ENCODE measurements at places on chromosomes 2 and 18.

DNA sequence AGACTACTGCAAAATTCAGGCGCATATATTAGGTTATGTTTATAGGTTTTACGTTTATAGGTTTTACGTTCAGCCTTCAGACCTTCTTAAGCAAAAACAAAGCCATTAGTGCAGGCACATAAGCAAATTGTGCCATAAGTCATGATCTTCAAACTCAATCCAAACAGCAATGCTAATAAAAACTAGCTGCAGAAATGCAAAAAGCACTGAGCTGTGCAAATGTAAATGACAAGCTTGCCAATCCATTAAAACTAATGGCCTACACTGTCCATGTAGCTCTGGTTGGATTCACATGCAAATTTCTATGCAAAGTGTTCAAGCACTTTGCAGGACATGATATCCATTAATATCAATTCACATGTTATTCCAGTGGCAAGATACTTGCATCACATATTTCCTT lies 50.9 kb downstream of the LRPPRC start:
- DNase-seq = no peak

DNA sequence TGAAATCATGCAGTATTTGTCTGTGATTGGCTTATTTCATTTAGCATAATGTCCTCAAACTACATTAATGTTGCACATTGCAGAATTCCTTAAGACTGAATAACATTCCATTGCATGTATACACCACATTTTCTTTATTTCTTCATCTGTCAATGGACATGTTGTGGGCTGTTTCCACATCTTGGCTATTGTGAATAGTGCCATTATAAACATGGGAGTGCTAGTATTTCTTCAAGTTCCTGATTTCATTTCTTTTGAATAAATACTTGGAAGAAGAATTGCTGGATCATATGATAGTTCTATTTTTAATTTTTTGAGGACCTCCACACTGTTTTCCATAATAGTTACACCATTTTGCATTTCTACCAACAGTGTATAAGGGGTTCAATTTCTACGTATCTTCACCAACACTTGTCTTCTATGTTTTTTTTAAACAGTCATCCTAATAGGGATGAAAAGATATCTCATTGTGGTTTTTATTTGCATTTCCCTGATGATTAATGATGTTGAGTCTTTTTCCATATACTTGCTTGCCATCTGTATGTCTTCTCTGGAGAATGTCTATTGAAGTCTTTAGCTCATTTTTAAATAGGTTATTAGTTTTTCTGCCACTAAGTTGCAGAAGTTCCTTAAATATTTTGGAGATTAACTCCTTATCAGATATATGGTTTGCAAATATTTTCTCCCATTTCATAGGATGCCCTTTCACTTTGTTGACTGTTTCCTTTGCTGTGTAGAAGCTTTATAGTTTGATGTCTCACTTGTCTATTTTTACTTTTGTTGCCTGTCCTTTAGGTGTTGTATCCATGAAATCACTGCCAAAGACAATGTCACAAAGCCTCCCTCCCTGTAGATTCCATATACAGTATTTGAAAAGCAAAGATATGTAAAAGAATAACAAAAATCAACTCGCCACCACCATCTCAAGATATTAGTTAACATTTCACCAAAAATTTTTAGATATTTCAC lies 14.6 kb downstream of the FBXO11 start:
- no peak for DNase-seq

GRCh38 chr2:26897807-26898479 lies 50.0 kb downstream of the DPYSL5 start:
- no peak for DNase-seq

DNA sequence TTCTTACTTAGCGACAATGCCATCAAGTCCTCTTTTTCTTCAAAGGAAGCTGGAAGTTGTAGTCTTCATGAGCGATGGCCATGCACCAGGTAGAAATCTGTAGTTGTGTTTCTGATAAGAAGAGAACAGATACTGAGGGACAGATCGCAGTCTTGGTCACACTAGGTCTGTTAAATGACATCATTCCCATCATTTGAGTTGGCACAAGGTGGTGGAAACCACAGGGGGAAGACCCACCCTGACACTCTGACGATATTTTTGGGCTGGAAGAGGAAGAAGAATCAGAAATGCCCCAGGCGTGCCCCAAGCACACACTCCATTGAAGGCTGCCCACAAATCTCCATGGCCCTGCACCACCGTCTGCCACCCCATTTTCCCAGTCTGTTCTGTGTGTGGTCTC lies 89.0 kb upstream of the BOD1L2 start:
- no peak for DNase-seq

DNA sequence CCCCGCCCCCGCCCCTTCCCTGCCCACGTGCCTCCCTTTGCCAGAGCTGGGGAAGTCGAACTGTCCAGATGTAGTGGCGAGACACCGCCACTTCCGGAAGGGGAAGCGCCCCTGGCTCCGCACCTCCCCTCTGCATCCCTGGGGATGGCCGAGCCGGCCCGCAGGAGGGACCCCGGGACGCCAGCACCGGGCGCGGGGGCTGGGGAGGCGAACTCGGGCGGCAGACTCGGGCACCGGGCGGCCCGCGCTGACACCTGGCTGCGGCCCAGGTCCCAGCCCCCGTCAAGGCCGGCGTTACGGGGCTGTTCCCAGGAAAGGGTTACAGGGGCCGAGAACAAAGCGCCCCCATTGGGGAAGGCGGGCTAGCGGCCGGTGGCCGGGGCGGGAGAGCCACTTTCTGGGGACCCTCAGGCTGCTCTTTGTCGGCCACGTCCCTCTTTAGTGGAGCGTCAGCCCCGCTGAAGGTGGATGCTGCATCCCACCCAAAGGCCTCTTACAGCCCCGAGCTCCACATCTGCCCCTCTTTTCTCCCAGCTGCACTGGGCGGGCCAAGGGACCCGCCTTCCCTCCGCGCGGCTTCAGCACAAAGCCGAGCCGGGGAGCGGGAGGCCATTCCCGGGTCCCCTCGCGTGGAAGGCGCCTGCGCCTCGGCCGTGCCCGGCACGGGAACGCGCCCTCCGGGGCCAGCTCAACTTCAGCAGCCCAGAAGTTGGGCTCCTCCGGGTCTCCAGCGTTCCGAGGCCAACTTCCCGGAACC lies 1.3 kb downstream of the SDC1 start:
- DNase-seq = no peak

DNA sequence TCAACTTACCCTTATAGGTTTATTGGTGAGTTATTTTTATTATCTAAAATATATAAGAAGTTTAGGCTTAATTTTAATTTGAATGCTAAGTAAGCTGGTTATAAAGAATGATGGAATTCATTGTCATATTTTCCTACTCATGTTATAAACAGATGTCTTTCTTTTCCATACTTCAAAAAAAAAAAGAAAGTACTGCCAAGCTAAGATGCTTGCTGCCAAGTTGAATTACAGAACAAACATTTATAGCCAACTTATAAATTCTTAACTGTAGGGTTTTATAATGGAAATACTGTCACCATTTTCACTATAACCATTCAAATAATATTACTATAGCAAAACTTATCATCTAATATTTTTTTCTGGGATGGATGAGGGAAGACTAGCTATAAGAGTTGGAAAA lies 676.0 kb downstream of the NRXN1 start:
- DNase-seq = no peak

DNA sequence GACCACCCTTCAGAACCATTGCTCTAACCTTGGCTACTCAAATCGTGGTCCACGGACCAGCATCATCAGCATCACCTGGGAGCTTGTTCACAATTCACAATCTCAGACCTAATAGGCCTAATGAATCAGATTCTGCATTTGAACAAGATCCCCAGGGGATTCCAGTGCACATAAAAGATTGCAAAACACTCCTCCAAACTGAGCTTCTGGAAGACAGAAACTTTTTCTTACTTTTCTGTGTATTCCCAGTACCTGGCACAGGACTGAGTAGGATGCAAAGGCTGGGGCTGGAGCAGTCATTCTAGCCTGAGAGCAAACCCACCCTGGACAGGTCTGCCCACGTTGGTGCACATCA lies 115.1 kb upstream of the COPS8 start:
- no peak for DNase-seq

DNA sequence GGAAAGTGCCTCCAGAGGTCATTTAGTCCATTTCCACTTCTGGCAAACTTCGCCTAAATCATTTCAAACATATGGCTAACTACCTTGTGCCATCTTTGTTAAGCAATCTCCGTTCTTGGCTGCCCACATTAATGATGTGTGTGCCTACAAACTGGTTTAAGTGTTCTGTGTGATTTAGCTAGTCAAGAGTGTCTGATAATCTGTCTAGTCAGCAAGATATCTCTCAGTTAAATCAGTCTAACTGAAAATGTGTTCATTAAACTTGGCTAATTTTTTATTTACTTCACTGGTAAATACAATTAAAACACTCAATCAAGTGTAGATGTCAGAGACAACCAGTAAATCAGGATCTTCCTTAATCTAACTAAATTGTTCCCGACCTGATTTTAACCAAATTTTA lies 352.4 kb downstream of the ERBB4 start:
- DNase-seq = no peak

DNA sequence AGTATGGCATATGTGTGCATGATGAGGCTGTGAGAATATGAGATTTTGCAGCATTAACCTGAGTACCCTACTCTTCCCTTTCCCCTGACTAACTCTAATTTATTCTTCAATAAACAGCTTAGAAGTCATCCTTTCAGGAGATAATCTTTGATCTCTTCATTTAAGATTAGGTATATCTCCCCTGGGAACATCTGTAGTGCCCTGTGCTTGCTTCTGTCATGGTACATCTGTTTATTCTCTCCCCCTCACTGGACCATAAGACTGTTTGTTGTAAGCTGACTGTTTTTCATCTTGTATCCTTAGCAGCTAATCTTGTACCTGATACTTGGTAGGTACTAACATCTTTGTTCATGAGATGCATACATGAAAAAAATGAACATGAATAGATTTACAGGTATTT lies 83.1 kb downstream of the MBD5 start:
- DNase-seq = no peak

DNA sequence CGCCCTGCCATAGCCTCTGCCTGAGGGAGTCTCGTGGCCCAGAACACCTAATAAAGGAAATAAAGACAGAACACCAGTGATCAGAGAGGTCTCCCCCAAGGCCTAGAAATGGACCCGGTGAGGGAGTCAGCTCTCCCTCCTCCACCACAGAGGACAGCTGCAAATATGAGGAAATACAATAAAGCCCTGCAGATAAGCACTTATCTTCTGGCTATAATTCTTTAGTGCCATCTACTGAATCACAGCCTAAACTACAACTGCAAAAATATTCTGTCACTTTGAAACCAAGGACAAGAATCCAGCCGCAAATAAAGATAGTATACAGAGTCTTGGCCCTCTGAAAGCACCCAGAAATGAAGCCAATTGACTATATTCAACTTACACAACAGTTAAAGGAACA lies 42.4 kb upstream of the TACR1 start:
- DNase-seq = no peak

GRCh38 chr2:148540022-148540421 lies 104.5 kb upstream of the EPC2 start:
- no peak for DNase-seq
